ENCODE measurements at places on chromosomes 7 and 10. TPM values are rescaled to one million over a fixed set of nuclear protein-coding genes. Genes with fewer than 3 reads are reported as not detected.
A peak's percentile ranks its signal among the peaks of the same experiment; 100 is the strongest.

DNA sequence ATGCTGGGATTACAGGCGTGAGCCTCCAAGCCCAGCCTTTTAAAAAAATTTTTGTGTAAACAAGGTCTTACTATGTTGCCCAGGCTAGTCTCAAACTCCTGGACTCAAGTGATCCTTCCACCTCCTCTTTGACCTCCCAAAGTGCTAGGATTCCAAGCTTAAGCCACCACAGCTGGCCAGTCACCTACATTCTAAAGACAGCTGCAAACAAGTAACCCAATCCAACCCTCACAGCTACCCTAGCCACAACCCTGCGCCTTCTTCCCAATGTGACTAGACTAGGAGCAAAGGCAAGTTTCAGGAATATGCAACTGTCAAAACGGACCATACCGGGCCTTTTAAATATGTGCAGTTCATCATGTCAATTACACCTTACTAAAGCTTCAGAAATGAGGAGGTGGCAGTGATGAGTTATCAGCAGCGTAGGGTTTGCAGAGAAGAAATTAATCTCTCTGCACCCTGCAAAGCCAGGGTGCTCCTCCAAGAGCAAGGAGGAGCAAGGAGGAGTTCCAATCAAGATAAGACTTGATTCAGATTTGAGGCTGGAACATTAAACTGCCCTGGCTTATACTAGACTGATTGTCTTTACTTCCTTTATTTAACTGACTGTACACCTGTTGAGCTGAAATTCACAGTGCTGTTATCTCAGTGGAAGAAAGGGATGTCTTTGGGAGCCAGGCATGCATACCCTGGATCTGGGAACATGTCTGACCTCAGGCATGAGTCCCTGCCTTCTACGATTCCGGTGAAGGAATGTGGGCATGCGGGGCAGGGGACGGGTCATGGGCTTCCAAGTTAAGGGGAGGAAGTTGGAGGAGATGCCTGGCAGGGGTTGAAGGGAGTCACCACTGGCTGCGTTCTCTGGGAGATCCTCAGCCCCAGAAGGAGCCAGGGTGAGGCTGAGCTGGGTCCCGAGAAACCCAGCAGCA lies 15.5 kb upstream of the TMEM120A start:
- no peak for DNase-seq

GRCh38 chr7:159067576-159068487 lies 76.8 kb downstream of the VIPR2 start:
- no peak for DNase-seq

GRCh38 chr10:130227883-130228282 lies 91.7 kb downstream of the GLRX3 start:
- DNase-seq: no peak

GRCh38 chr10:7915923-7916536 lies 97.7 kb downstream of the TAF3 start:
- DNase-seq: peak; percentile 52

DNA sequence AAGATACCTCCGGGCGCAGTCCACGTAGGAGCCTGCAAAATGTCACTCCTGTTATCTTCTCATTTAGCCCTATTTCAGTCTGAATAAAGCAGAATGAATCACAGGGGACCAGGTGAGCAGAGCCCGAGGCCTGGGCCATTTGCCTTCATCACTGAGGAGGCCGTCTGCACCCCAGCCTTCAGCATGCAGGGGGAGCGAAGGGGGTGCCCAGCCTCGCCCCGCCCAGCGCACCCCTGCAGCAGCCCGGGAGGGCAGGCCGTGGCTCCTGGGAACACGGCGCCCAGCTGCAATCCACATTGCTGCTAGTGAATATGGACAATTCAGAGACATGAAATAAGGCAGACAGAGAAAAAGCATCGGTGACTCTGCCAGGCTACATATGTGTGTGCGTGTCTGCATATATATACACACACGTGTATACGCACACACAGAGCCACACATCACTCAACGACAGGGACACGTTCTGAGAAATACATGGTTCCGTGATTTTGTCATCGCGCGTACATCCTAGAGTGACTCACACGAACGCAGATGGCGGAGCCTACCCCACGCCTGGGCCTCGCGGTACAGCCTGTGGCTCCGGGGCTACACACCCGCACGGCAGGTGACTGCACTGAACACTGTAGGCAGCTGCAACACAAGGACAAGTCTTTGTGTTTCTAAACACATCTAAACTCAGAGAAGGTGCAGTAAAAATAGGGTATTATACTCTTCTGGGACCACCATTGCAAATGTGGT lies 15.2 kb upstream of the ELFN1 start:
- no peak for DNase-seq

DNA sequence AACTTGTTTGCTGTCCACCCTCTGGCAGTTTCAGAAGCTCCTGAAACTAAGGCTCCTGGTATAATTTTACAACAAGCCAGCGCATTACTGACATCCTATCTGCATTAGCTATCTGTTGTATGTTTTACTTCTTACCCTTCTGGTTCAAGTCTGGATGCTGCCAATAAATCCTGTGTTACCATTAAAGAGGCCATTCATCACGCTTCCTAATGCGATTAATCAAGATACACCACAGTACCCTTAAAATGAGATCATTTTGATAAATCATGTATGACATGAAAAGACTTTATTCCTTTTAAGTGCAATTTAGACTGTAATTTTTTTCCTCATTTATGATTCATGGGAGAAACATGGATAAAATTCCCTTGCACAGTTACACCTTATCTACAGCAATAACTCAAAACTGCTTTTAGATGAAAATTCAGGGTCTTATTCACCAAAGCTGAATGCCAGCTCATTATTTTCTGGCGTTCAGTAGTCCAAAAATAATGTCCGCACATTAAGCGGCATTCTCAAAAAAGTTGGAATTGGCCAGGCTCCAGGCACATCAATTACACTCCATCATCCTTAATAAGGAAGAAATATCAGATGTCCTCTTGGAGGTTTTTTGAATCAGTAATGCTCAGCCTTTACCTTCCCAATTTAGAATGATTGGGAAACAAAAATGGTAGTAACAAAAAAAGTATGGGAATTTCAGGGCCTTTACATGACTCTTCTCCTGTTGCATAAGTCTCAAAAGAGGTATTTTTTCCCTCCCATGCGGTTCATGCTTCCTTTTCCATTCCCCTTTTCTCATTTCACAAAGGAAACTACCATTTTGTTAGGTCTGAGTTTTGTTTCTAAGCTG lies 878.5 kb downstream of the LRMDA start:
- no peak for DNase-seq

The C10orf62 gene
- 0.31 TPM for polyA plus RNA-seq

The CTAGE4 gene
- polyA plus RNA-seq: 3.1 TPM

The LGI1 gene
- 3.8 TPM for polyA plus RNA-seq
